Bronchial epithelial cell (primary cell): ENCODE measurements at places on chromosomes 3 and 15. TPM values are rescaled to one million over a fixed set of nuclear protein-coding genes. Genes with fewer than 3 reads are reported as not detected.

GRCh38 chr3:146832857-146833458 lies 227.8 kb upstream of the PLSCR5 start:
- no peak for DNase-seq

The EPB42 gene
- not detected in 2 replicates for total RNA-seq

- DNase-seq, result no peak
These were observed 18.8 kb upstream of the FAM81A start for GRCh38 chr15:59419170-59419569.

The SPTBN5 gene
- total RNA-seq, result 0.51 and 0.53 TPM in 2 replicates
